ENCODE measurements at places on chromosomes 6 and 20.

DNA sequence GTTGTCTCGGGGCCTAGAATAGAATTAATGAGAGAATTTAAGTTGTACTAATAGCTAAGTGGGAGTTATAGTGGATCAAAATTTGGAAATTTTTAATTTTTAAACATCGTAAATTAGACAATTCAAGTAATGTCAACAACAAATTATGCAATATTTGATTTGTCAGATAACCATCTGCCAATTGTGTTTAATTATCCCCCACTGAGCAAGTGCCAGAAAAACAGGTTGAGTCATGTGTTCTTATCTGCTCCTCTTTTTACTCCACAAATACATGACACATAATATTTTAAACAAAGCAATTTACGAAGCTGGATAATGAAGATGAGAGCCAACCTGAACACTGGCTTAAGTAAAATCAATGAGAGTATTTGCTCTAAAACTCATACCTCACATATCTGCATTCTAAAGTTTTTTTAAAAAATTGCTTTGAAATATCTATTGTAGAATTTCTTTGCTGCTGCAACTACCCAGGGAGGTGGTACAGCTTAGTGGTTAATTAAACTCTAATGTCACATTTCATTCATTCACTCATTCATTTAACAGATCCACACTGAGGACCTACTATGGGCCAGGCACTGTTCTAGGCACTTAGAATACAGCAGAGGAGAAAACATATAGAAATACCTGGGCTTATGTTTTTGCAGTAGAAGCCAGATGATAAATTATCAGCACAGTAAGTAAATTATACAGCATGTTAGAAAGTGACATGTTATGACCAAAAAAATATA lies 57.1 kb upstream of the MAP7 start:
- no peak for DNase-seq

DNA sequence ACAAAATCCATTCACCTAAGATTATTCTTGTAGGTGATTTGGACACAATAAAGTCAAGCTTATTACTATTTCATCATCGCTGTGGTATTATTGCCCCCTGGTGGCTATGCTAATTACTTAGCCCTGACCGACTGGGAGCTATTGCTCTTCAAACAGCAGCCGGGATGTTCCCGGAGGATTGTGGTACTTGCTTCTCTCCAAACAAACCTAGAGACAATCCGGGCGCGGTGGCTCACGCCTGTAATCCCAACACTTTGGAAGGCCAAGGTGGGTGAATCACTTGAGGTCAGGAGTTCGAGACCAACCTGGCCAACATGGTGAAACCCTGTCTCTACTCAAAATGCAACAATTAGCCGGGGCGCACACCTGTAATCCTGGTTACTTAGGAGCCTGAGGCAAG lies 15.4 kb upstream of the STMND1 start:
- peak; percentile 32 for DNase-seq

DNA sequence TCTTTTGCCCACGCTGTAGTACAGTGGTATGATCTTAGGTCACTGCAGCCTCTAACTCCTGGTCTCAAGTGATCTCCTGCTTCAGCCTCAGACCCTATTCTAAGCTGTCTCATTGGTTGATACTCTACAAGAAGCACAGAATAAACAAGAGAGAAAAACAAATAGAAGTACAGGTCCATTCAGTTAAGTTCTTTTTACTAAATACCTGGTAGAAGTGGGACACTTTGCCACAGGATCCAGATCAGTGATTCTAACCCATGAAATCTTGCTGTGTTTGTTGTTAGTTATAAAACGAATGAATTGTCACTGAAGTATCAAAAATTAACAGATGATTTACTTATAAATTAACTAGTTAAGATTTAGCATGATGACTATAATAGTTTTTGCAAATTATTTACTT lies 76.7 kb downstream of the SCAND1 start:
- no peak for DNase-seq

DNA sequence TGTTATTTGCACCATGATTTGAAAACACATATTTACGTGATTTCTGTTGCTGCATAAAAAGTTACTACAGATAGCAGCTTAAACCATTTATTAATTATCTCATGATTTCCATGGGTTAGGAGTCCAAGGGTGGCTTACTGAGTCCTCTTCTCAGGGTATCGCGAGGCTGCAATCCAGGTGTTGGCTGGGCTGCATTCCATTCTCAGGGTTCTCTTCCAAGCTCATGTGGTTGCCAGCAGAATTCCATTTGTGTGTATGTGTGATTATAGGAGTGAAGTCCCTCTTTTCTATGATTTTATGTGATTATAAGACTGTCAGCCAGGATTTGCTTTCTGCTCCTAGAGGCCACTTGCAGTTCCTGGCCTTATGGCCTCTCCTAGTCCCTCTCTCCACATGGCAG lies 135.1 kb downstream of the FAM83B start:
- no peak for DNase-seq

- DNase-seq, result no peak
These were observed 25.1 kb downstream of the MYBL2 start for GRCh38 chr20:43691928-43692524.
